ENCODE measurements at places on chromosomes 1 and 21.
A peak's percentile ranks its signal among the peaks of the same experiment; 100 is the strongest.

DNA sequence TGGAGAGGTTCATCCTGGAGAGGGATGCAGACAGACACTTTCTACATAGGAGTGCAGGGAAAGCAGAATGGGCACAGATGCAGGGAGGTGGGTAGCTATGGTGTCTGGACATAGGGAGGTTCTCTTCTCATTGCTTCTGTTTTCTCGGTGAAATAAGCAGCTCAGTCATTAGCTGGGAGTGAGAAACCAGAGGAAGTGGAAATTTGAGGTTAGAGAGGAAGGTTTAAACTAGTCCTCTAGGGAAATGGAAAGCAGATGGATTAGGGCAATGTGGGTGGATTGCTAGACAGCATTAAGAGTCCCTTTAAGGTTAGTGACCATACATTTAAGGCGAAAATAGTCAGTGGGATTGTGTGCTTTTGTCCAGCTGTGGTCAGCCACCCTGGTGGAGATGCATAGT is 39.6 kb downstream of the MPZL1 start:
- no peak for DNase-seq

DNA sequence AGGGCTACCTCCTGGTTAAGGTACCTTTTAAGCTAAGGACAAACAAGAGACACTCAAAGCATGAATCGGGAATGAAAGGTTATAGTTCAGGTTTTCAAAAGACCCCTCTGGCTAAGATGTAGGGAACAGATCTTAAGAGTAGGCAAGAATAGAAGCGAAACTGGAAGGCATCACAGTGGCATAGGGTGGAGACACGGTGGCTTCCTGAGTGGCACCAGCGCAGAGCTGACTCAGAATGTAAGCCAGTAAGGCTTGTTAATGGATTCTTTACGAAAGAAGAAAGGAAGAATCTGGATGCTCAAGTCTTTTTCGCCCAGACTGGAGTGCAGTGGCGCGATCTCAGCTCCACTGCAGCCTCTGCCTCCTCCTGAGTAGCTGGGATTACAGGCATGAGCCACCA is 21.2 kb downstream of the PADI6 start:
- DNase-seq: no peak

DNA sequence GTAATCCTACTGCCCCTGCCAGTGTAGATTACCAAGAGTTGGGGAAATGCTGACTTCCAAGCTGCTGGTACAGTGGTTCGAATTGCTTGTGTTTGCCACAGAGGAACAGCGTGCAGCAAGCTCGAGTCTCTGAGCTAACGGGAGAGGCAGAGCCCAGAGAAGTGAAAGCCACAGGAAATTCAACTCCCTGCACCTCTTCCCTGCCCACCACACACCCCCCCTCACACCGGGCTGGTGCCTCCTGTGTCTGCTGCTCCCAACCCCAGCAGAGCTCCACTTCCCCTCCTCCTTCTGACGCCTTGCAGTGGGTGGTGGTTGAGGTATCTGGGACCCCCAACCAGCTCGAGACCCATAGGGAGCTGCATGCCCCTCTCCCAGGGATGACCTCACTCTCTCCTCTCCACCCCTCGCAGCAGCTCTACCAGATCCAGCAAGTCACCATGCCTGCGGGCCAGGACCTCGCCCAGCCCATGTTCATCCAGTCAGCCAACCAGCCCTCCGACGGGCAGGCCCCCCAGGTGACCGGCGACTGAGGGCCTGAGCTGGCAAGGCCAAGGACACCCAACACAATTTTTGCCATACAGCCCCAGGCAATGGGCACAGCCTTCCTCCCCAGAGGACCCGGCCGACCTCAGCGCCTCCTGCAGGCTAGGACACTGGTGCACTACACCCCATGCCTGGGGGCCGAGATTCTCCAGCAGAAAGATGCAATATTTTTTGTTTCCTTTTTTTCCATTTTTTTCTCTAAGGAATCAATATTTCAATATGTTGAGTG is 13.1 kb upstream of the KCNQ4 start:
- DNase-seq: no peak

- no peak for DNase-seq
Measured at GRCh38 chr1:38686167-38686926, 173.2 kb downstream of the RRAGC start.

DNA sequence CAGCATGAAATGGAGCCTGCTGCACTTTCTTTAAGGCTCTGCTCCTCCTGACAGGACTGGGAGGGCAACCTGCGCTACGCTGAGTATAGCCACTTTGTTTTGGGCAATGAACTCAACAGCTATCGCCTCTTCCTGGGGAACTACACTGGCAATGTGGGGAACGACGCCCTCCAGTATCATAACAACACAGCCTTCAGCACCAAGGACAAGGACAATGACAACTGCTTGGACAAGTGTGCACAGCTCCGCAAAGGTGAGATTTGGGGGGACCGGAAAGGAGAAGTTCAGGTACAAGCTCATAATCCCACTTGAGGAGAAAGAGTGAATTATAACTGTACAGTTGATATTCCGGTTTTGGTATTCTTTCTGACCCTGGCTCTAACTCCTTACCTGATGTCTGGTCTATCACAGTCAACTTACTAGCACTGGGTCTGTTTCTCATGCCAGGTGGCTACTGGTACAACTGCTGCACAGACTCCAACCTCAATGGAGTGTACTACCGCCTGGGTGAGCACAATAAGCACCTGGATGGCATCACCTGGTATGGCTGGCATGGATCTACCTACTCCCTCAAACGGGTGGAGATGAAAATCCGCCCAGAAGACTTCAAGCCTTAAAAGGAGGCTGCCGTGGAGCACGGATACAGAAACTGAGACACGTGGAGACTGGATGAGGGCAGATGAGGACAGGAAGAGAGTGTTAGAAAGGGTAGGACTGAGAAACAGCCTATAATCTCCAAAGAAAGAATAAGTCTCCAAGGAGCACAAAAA is 5.4 kb downstream of the ANGPTL7 start:
- DNase-seq: no peak

DNA sequence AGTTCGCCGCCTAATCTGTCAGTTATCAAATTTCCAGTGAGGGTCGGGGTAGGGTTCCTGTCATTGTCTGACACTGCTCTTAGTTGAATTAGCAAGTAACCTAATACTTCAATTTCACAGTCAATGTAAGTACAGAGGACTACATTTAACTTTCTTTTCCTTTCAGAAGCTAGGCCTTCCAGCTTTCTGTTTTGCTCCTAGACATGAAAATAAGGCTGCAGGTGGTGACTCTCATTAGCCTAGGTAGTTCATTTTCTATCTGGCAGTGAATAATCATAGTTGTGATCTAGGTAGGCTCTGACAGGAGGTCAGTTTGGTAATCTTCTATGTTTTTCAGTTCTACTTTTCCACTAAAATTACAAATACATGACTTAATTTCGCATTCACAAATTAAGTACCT is 783.1 kb downstream of the MRPL39 start:
- DNase-seq: no peak

- DNase-seq: no peak
Measured at GRCh38 chr1:156851779-156852417, 7.0 kb downstream of the INSRR start.

DNA sequence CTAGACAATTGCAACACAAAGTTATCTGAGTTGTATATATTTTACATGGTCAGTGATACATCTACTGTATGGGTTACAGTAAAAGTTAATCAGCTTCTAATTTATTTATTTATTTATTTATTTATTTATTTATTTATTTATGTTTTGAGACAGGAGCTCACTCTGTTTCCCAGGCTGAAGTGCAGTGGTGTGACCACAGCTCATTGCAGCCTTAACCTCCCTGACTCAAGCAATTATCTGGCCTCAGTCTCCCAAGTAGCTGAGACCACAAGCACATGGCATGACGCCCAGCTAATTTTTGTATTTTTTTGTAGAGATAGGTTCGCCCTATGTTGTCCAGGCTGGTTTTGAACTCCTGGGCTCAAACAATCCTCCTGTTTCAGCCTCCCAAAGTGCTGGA is 241.6 kb downstream of the PTPRC start:
- no peak for DNase-seq

DNA sequence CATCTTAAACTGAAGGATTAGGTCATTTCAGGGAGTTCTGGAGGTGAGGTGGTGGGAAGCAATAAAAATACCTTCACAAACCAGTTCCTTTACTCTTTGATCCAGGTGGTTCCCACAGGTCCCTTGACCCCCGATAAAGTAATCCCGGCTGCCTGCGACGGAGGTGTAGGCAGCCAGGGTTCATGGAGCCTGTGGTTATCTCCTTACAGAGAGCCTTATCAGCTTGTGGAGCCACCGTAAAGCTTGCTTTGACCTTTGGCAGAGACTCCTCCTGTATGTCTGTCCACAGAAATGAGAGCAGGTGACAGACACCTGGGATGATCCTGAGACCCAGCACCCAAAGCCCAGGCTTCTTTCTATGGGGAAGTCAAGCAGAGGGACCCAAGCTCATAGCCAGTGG is 243.4 kb downstream of the KIF26B start:
- no peak for DNase-seq

DNA sequence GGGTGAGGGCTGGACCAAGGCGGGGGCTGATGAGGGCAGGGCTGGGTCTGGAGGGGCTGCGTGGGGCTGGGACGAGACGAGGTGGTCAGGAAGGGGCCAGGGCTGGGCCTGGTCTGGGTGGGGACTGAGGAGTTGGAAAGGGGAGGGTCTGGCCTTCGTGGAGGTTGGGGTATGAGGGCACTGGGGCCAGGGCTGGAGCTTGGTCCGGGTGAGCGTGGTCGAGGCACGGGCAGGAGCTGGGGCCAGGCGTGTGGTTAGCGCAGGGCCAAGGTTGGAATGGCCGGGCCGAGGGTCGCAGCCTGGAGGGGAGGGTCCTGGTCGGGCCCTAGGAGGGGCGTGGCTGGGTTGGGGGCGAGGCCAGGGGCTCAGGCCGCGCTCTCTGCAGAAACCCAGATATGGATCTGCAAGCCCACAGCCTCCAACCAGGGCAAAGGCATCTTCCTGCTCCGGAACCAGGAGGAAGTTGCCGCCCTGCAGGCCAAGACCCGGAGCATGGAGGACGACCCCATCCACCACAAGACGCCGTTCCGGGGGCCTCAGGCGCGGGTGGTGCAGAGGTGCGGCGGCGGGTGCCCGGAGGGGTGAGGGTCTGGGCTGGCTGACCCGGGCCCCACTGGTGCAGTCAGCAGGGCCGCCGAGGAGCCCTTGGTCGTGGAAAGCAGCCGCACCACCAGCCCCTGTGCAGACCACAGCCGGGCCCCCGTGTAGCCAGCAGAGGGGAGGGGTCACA is 9.0 kb downstream of the TTLL10 start:
- no peak for DNase-seq

GRCh38 chr1:3740752-3741151 is 11.5 kb upstream of the CCDC27 start:
- no peak for DNase-seq

- DNase-seq: peak; percentile 75
Measured at GRCh38 chr1:65001231-65001792, 35.0 kb upstream of the JAK1 start.

DNA sequence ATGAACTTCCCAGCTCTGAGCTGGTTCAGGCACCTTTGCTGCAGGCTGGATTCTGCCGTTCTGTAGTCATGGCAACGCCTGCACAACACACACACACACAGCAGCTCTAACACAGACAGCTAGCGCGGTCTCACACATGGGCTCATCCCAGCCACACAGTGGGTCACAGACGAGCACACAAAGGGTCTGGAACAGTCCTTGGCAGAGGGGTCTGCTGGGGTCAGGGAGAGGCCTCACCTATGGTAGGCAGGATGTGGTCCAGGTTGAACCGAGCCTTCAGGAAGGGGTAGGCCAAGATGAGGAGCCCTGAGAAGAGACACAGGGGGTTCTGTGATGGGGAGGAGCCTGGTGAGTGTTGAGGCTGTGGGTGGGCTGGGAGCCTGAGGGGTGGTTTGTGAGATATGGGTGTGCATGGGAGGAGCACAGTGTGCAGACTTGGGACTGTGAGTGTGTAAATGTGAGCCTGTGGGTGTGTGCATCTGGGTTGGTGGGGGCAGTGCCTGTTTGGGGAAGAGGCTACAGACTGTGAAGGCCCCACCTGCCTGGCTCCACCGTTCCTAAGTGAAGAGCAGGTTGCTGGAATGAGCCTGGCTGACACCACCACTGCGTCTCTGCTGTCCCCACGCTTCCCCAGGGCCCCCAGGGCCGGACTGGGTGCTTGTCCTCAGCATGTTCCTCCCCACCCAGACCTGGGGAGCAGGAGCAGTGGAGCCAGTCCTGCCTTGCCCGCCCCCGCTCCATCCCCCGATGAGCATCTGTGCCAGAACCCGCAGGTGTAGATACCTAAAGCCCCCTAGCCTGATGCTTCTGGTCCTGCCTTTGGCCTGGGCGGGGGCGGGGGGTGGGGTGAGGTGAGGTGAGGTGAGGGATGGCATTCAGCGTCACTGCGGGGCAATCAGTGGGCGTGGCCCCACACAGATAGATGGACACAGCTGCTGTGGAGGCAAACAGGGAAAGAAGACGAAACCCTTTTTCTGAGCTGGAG is 1.5 kb downstream of the KNCN start:
- no peak for DNase-seq

GRCh38 chr1:31694964-31695313 is 8.9 kb downstream of the COL16A1 start:
- no peak for DNase-seq

DNA sequence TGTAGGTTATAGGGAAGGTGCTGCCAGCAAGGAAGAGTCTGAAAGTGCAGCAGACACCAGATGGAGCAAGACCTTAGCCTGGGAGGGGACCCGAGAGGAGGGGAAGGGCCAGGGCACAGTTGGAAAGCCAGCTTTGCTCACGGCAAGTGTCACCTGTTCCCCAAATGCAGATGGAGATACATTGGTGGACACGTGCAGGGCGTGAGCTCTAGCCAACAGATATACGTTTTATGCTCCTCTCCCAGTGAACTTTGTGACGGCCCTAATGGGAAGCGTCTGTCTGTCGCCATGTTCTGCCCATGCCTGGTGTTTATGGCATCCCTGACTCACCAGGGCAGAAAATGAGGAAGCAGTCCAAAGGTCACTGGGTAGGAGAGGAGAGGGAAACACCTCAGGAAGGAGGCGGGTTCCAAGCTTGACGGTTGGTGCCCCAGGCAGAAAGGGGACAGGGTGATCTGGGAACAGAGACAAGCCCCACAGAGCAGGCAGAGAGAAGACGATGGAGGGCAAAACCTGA is 7.6 kb downstream of the GPA33 start:
- DNase-seq: no peak

- peak; percentile 60 for DNase-seq
Measured at GRCh38 chr1:35564037-35564883, 6.7 kb downstream of the NCDN start.

GRCh38 chr1:1034439-1034781 is 14.5 kb downstream of the AGRN start:
- DNase-seq: no peak

All from stimulated activated CD8-positive, alpha-beta memory T cell treated with anti-CD3 and anti-CD28 coated beads, Interleukin-4, amount 100 ng/mL, for 4 hours (primary cell).